ENCODE measurements at places on chromosomes 2 and 18.

DNA sequence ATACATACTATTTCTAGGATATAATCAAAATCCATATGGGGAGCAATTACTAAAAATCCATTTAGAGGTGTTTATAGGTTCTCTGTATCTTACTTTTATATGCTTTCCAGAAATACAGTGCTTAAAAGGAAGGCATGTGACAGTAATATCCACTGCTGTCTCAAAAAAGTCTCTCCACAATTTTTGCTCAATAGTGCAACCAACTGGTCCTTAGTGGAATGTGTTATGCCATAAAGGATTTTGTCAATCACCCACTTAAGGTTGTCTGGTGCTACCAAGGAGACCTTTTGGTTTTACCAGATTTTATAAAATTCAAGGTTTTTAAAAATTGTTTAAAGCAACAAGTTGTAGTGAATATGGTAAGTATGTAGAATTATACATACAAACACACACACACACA, 328.5 kb upstream of the DSEL start:
- DNase-seq, result no peak

DNA sequence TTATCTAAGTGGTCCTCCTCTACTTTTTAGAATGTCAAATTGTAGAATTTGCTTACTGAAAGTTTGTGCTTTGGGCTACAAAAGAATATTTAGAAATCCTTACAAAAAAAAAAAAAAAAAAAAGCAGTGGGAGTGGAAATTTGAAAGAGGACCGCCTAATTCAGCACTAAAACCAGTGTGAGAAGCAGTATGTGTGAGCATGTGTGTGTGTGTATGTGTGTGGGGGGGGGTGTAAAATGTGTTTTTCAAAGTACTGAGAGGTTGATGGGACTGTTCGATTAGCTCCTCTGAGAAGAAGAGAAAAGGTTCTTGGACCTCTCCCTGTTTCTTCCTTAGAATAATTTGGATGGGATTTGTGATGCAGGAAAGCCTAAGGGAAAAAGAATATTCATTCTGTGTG, at the start of gene VIT:
Gene VIT, plus strand, starts transcription at position 175 of the 400 bp plus-strand sequence. CDS start 19,664 bp downstream, outside the sequence.
- no peak for DNase-seq

GRCh38 chr2:64770781-64771334, 117.1 kb upstream of the SERTAD2 start:
- no peak for DNase-seq

- no peak for DNase-seq
Observed at GRCh38 chr2:219578811-219579613, 6.9 kb downstream of the INHA start.

GRCh38 chr18:77522051-77522675, 272.5 kb downstream of the GALR1 start:
- no peak for DNase-seq

GRCh38 chr2:28093768-28094167, 203.2 kb downstream of the BABAM2 start:
- DNase-seq, result no peak

GRCh38 chr2:95354469-95354901, 48.0 kb upstream of the FAHD2A start:
- no peak for DNase-seq

DNA sequence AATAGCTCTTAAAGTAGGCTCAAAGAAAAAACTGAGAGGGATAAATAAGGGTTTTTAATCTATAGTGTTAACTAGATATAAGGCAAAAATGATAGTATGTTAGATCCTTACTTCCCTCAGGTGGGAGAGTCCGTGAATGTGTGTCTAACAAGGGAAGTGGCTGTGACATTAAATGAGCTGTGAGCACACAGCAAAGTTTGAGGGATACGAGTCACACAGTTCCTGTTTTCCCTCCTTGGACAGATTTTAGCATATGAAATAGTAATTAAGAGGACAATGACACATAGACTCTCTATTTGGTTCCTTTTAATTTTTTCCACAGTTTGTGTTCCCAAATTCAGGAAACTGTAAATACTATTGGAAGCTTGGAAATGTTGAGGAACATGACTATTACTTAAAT, 148.4 kb upstream of the CAVIN2 start:
- no peak for DNase-seq

GRCh38 chr18:63265326-63265725, 54.2 kb downstream of the BCL2 start:
- no peak for DNase-seq

GRCh38 chr18:57755473-57756067, 47.5 kb downstream of the ATP8B1 start:
- no peak for DNase-seq

DNA sequence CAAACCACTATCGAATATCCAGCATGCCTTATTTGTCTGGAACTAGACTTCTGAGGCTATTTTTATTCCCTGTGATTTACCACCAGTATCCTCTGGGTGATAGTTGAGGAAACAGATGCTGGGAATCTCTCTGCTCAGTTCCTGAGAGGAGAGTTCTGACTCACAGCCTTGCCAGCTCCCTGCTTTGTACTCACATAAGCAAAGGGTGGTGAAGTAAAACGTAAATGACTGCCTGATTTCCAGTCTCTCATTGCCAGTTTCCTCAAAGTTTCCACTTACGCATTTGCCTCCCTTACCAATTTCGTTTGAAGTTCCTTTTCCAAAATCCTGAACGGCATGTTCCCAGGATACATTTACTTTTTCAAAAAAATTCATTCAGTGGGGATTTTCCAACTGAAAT, 69.2 kb upstream of the HNRNPA3 start:
- DNase-seq, result no peak

DNA sequence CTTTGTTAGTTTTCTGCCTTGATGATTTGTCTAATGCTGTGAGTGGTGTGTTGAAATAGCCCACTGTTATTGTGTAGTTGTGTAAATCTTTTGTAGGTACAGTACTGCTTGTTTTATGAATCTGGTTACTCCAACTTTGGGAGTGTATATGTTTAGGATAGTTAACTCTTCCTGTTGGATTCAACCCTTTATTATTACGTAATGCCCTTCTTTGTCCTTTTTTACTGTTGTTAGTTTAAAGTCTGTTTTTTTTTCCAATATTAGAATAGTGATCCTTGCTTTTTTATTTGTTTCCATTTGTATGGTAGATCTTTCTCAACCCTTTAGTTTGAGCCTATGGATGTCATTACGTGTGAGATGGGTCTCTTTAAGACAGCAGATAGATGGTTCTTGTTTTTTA, 261.5 kb upstream of the CDH2 start:
- no peak for DNase-seq

All from esophagus squamous epithelium (tissue), 5 donors.